ENCODE measurements at places on chromosomes 4 and X. TPM values are rescaled to one million over a fixed set of nuclear protein-coding genes. Genes with fewer than 3 reads are reported as not detected.

The POF1B gene
- not detected for total RNA-seq

The EDA2R gene
- 9.3 TPM for total RNA-seq

The GLOD5 gene
- total RNA-seq: 0.93 TPM

The CTAG1B gene
- total RNA-seq: not detected

The XAGE2 gene
- not detected for total RNA-seq

Data from HepG2 (cell line).